ENCODE measurements at places on chromosomes 7 and 10.
A peak's percentile ranks its signal among the peaks of the same experiment; 100 is the strongest.

GRCh38 chr10:88113232-88113631, 249.8 kb downstream of the PTEN start:
- DNase-seq = no peak

DNA sequence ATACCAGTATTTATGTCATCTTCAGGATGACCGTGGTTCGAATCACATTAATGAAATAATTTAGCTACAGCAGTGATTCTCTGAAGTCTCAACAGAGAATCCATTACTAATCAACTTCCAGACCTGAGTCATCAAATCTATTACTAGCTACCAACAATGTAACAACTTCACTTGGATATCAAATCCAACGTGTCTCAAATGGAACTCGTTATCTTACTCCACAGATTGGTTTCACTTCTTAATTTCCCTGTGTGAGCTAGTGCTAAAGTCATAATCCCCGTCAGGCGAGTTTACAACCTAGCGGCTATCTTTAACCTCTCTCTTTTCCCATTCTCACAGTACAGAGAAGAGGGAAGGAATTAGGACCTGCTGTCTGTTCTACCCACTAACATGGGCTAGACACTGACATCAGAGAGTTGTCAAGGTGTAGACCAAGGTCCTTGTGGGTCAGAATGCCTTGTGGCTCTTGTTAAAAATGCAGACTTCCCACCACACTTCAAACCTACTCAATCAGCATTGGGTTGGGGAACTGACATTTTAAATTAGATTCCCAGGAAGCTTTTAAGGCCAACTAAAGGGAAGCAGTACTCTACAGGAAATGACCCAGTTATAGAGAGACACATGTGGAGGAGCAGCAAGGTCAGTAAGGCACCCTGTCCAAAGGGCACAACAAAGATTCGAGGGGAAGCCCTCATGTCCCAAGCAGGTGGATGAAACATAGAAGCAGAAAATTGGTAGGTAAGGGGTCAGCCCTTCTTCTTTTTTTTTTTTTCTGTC, 57.3 kb upstream of the GSAP start:
- DNase-seq = no peak

- DNase-seq = peak; percentile 2
Observed at GRCh38 chr10:7121154-7121797, 289.6 kb downstream of the SFMBT2 start.

DNA sequence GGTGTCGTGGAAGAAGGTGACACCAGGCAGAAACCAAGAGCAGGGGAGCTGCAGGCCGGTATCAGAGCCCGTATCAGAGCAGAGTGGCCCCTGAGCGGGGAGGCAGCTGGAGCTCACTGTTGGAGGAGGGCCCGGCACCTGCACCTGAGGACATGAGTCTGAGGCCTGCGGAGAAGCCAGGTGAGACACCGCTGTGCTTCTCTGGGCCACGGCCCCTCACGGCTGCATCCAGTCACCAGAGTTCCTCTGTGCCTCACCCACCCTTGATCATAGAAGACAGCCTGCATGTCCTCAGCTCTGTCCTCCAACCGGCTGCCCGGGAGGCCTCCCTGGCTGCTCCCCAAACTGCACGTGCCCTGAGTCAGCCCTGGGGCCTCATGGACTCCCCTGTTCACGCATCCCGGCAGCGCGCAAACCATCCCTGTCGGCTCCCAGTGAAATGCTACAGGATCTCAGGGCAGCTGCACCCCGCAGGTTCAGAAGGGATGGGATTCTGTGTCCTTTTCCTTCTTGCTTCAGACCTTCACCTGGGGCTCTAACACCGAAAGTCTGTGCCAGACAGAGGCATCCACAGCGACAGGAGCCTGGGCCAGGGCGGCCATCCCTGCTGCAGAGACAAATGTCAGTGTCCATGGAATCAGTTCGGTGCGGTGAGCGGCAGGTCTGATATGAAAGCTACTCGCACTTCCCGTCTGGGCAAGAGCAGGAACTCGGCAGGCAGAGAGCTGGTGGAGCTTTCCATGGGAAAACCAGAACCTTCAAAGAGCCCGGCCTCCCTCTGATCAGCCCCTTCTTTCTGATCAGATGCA, 111.9 kb upstream of the FAM20C start:
- no peak for DNase-seq
